Activated CD4-positive, CD25-positive, alpha-beta regulatory T cell treated with anti-CD3 and anti-CD28 coated beads, Interleukin-2, amount 50 U/mL, for 16 hours (primary cell): ENCODE measurements at places on chromosomes 12 and 14.
A peak's percentile ranks its signal among the peaks of the same experiment; 100 is the strongest.

DNA sequence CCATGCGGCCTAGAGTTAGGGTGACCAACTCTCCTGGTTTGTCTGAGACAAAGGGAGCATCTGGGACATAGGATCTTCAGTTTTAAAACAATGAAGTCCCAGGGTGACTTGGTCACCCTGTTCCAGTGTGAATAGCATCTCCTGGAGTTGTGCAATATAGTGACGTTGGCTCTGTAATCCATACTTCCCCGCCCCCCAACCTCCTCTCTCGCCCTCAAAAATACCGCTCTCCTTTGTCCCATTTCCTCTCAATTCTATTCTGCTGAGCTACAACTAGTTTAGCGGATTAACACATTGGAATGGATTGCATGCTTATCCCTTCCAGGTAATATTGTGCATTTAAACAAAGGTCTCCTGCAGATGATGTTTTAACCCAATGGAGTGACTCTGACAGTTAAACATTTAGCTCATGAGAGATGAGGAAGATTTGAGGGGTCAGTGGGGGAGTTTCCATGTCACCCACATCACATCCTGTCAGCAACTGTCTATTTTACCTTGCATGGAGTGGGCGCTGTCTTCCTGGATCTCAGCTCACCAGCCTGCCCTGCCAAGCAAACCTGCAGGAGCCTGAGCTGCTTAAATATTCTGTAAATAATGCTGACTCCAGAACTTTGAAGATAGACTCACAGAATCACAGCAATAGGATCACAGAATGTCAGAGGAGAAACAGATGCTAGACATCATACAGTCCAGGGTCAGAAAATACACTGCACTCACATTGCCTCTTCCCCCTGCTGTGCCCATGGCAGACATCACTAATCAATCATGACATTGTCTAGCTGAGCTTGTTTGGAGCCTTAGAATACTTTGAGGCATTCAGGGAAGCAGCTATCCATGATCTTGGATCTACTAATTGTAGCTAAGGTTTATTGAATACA is 43.0 kb downstream of the MAP1LC3B2 start:
- DNase-seq, result no peak

DNA sequence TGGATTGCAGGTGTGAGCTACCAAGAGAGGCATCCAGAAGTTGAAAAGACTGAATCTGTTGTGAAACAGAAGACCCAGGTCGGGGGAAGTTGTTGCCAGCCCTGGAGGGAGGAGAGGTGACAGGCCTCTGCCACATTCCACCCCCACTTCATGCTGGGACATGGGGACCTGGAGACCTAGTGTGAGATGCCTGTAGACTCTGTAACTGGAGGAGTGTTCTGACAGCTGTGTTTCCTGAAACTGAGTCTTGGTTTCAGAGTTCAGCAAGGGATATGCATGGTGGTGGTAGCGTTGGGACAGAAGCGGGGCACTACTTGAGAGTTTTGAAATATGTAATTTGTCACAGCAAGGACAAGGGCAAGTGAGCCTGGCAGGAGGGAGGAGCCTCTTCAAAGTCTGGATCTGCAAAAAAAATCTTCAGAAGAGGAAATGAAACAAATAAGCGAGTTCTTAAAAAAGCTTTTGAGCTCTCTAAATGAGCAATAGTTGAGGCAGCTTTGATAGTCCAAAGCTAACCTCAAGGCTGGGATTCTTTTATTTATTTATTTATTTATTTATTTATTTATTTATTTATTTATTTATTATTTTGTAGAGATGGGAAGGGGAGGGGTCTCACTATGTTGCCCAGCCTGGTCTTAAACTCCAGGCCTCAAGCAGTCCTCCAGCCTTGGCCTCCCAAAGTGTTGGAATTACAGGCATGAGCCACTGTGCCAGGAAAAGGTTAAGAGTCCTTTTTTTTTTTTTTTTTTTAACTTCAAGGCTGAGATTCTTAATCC is 58.9 kb upstream of the EEA1 start:
- DNase-seq, result no peak

DNA sequence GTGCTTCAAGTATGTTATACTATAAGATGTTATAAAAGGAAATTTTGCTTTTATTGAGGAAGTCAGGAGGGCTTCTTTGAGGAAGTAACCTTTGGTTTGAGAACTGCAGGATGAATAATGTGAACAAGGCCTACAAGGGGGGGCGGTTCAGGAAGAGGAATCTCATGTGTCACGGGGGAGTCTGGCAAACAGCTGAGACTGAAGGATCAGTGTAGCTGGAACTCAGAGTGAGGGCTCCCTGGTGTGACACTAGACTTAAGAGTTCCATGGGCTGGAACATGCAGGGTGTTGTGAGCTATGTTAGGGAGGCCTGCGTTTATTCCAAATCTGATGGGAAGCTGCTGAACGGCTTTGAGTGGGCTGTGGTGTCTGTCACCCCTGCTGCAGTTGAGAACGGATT is 62.3 kb downstream of the UNC79 start:
- no peak for DNase-seq

- no peak for DNase-seq
These were observed 100.3 kb upstream of the NCOR2 start for GRCh38 chr12:124667506-124668326.

GRCh38 chr14:23513005-23513817 is 38.4 kb downstream of the ZFHX2 start:
- no peak for DNase-seq

GRCh38 chr12:10364815-10365622 is 24.8 kb downstream of the KLRK1 start:
- peak; percentile 16 for DNase-seq
